ENCODE measurements at places on chromosomes 13 and 19.

- DNase-seq: no peak
Measured at GRCh38 chr19:13010992-13011652, 15.8 kb downstream of the NFIX start.

DNA sequence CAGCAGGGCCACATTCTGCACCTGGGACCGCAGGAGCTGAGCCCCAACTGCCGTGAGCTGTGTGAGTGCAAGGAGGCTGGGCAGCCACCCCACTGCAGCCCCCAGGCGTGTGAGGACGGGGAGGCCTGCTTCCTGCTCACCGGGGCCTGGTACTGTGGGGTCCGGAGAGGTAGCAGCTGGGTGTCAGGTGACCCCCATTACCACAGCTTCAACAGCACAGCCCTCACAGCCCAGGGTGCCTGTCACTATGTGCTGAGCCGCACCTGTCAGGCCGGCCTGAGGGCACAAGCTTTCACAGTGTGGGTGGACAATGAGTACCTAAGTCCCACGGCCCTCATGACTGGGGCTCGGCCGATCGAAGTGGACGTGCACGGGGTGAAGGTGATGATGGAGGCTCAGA is 35.8 kb upstream of the FXYD3 start:
- no peak for DNase-seq

DNA sequence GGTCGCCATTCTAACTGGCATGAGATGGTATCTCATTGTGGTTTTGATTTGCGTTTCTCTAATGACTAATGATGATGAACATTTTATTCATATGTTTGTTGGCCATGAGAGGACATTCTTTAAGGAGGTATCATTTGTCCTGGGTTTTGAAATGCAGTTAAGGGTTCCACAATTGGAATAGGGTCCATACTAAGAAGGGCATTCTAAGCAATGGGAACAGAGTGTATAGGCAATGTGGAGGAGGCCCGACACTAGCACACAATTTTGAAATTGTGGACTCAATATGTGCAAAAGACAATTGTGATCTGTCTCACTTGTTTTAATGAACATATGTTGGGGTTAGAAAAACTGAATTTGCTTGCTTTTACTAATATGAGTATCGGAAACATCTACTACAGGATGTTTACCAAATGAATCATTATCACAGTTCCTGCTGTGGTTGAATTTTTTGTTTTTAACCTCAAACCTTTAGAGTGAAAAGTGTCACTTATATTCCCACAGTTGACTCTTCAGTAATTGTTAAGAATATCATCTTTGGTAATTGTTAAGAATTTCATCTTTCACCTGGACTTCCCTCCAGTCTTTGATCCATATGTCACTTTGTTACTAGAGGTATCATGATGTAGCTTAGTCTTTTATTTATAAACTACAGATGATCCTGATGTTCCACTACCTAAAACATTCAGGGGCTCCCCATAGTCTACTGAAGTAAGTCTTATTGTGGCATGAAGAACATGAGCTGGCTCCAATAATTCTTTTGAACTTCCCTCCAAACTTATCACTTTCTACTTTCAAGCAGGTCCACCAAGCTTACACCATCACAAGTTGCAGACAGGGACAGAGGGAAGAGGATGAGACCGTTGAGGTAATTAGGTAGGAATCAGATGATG is 109.7 kb upstream of the KLF12 start:
- DNase-seq: no peak

DNA sequence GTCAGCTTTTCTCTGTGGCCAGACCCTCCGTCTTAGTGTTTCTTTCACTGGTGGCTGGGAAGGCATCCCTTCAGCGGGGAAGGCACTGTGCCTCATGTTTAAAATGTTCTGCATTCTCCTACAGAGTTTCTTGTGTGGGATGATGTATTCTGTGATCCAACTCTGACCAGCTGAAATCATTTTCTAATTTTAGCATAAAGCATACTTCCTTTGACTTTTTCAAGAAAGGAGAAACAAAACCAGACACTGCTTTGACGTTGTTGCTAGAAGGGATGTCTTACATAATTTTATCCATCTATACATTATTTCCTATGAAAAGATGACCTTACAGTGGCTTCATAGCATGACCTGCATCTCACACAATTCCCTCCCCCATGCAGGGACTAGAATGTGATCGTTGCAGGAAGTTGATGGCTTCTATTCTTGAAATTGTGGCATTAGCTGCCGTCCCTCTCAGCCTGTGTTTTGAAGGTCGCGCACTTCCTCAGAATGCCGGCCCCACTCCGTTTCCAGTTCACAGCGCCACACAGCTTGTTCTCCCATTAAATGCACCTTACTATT is 38.6 kb upstream of the TEX29 start:
- DNase-seq: no peak

DNA sequence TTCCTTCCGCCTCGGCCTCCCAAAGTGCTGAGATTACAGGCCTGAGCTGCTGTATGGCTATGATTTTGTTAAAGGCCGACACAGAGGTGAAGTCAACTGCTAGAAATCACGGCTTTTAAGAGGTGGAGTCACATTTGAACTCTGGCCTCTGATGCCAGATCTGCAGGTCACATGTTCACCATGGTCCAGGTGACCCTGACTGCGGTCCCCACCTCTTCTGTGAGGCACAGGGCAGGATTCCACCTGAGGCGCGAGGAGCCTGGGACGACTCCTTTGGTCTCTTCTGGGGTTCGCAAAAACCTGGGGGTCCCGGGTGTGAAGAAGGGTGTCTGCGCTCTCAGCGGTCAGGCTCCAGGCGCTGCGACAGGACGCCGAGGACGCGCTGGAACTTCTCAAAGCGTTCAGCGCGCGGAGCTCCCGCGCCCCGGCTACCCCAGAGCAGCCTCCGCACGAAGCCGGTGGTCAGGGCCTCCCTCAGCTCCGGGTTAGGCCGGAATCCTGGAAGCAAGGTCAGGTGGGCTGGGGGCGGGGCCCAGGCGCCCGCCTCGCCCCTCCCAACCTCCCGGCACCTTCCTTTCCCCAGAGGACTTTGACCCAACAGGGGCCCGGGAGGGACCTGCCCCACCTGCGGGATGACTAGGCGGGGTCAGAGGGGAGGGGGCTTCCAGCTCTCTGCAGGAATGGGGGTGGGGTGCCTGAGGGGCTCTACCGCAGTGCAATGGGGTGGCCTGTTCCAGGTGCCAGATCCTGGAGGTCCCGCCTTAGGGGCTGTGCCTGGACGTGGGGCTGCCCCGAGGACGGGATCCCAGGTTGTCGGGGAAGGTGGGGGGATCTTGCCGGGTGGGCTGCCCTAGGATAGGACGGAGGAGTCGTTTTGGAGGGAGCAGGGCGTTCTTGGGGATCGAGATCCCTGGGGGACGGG is 13.0 kb downstream of the TRIP10 start:
- no peak for DNase-seq

DNA sequence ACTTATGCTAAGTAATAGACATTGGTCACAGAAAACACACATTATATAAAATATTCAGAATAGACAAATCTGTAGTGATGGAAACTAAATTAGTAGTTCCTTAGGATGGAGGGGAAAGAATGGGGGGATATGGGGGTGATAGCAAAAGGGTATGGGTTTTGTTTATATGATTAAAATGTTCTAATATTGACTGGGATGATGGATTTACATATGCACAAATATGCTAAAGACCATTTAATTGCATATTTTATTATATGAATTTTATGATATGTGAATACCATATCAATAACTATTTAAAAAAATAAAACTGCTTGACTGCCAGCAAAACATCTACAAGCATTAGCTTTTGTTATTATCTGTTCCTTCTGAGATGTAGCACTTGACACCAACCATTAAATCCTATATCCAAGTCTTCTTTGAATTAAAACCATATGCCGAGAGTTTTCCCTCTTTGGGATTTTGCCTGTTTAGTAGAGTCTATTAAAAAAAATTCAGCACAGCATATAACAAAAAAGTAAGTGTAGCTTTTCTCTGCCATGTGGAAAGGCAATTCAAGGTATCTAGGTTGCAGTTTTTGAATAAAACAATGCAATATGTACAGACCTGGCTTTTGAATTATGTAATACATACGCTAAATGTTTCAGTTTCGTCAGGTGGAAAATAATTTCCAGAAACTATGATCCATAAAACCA is 2584.1 kb upstream of the PCDH20 start:
- no peak for DNase-seq

DNA sequence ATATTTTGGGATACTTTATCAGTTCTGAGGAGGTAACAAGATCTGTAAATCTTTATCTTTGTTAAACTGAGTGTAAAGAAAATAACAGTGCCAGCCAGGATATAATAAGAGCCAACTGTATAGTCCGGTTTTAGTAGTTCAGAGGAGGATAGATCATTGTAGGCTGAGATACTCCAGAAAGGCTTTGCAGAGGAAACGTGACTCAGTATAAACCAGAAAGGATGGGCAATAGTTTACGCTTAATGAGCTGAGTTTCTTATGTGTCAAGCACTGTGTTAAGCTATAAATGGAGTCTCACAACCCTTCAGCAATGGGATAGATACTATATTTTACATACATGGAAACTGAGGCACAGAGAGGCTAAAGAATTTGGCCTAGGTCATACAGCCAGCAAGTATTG is 3.8 kb downstream of the RFXAP start:
- DNase-seq: no peak

- no peak for DNase-seq
Measured at GRCh38 chr13:81927347-81927746, 1586.4 kb upstream of the SPRY2 start.

- no peak for DNase-seq
Measured at GRCh38 chr13:46595136-46595884, 42.3 kb downstream of the LRCH1 start.

DNA sequence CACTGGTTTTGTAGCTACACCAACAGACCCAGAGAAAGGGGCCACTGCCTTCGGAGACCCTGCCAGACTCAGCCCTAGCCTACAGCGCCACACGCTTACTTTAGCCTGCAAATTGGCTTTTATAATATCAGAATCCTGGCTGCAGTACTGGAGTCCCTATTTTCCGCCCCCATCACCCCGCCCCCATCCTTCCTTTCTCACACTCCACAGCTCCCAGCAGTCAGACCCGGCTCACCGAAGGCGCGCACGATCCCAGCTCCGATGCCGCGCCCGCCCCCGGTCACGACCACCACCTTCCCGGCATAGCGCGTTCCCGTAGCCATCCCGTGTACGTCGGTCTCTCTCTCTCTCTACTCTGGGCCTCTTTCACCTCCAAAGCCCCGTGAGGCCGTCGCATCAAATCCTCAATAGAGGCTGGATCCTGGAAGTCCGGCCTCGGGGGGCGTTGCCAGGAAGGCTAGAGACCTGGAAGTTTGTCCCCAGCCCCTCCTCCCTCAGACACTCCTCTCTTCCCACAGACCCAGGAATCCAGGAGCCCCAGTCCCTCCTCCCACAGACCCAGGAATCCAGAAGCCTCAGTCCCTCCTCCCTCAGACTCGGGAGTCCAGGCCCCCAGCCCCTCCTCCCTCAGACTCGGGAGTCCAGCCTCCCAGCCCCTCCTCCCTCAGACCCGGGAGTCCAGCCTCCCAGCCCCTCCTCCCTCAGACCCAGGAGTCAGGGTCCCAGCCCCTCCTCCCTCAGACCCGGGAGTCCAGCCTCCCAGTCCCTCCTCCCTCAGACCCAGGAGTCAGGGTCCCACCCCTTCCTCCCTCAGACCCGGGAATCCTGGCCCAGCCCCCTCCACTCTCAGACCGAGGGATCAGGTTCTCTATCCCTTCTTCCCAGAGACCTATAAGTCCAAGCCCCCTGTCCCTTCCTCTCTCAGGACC is at the start of gene HSD17B14:
TSS of gene HSD17B14 (minus strand) at position 403 of the 929 bp plus-strand sequence. CDS start at position 323, 80 bp downstream.
- DNase-seq: no peak

GRCh38 chr13:114099191-114099590 is 33.2 kb downstream of the RASA3 start:
- DNase-seq: no peak

- no peak for DNase-seq
Measured at GRCh38 chr13:87376081-87376480, 295.1 kb upstream of the SLITRK5 start.

DNA sequence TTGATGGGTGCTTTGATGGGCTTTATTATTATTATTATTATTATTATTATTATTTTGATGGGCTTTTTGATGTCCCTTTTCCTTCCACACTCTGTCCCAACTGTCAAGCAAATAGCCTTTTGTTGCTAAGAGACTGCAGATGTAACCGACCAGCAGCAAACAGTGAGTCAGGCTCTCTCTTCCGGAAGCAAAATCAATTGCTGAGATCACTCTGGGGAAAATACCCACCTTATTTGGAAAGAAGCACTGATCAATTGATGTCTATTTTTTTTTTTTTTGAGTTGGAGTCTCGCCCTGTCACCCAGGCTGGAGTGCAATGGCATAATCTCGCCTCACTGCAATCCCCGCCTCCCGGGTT is 2.9 kb downstream of the LDLR start:
- no peak for DNase-seq

DNA sequence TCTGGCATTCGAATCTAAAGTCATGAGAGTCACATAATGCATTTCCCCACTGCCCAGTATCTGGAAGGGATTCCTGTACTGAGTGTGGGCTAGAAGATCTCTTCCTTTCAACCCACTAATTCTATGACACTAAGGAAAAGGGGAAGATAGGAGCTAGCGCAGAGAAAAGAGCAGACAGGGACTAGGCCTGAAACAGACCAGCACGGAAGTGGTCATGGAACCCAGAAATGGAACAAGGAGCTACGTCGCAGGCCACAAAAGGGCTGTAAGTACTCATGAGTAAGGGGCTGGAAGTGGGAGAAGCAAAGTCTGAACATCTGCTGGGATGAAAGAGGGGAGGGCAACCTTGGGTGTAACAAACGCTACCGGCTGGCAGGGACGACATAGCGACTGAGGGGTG is 8.6 kb downstream of the ABCC4 start:
- no peak for DNase-seq

- no peak for DNase-seq
Measured at GRCh38 chr13:61029064-61029463, 386.6 kb downstream of the PCDH20 start.

GRCh38 chr13:37736045-37736444 is 133.5 kb downstream of the TRPC4 start:
- no peak for DNase-seq

GRCh38 chr19:35178701-35179100 is 24.2 kb downstream of the FXYD5 start:
- DNase-seq: no peak

DNA sequence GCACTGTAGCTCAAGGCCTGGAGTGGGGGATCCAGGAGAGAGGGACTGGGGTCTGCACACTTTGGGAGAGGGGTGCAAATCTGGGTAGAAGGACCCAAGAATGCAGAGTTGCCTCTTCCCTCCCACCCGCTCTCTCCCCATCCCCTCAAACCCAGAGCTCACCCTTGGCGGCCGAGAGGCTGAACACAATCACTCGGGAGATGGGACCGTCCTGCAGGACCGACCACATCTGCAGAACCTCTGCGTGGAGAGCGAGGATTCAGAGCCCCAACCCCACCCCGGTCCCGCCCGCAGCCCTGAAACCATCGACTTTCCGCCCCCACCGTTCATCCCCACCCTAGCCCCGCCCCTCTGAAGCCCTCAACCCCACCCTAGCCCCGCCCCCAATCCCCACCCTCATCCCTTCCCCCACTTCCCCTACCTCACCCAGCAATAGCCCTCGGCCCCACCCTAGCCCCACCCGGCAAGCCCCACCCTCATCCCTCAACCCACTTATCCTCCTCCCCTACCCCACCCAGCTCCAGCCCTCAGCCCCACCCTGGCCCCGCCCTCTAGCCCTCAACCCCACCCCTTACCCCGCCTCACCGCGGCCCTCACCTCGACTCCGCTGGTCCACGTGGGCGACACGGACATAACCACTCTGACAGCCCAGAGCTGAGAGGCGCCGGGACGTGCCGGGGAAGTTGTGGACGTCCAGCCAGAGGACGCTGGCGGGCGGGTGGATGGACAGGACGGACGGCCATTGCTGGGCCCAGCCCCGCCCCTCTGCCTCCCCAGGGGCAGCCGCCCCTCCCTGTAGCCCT is 4.1 kb downstream of the KPTN start:
- DNase-seq: no peak
